ENCODE measurements at places on chromosomes 12 and 14.

DNA sequence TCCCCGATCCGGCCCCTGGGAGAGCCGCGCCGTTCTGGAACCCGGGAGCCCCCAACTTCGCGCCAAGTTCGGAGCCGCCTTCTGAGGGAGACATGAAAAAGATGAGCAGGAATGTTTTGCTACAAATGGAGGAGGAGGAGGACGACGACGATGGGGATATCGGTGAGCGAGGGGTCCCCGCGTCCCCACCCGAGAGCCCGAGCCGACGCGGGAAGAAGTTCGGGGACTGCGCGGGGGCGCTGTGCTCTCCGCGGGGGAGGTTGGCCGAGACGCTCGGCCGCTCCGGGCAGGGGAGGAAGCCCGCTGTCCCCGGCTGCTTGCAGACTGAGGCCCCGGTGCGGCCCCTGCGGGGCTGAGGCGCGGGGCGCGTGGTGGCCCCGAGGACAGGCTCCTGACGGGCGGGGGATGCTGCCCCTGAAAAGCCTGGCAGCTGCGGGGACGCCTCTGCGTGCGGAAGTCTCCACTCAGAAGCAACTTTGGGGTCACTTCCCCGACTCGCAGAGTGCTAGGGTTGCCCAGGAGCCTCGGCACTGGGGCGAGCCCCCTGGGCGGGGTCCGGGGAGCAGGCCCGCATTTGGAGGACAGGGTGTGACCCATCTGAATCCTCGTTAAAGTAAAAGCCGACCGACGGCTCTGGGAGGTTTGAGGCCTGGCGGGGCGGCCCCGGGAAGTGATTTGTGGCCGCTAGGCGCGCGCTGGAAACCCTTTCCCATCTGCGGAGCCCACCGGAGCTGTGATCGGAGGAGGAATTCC lies 511 bp downstream of the ANO6 start:
- peak; percentile 10 for DNase-seq

GRCh38 chr14:71532790-71533189 lies 399.4 kb upstream of the RGS6 start:
- no peak for DNase-seq

- DNase-seq, result no peak
Observed at GRCh38 chr14:79043194-79043889, 873.2 kb downstream of the NRXN3 start.

GRCh38 chr12:107912421-107913004 lies 138.0 kb downstream of the ASCL4 start:
- DNase-seq, result no peak

- no peak for DNase-seq
Observed at GRCh38 chr12:1842905-1843640, 22.7 kb downstream of the LRTM2 start.

DNA sequence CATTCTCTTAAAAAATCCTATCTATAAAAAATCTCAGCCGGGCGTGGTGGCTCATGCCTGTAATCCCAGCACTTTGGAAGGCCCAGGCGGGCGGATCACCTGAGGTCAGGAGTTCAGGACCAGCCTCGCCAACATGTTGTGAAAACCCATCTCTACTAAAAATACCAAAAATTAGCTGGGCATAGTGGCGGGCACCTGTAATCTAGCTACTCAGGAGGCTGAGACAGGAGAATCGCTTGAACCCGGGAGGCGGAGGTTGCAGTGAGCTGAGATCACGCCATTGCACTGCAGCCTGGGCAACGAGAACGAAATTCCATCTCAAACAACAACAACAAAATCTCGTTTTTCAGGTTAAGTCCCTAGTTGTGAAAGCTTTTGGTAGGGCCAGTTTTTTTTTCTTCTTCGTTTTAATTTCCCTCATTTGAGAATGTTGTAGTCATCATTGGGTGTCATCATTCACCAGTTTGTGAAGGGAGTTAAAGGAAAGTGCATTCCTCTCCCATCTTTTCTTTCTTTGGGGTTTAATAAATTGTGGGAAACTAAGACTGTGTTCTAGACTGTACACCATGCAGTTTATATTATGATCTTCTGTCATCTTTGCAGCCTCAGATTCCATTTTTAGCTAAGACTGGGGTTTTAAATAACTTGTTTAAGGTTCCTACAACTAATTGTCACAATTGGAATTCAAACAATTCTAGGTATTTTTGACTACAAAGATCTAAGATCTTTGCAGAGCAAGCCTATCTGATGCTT lies 23.9 kb downstream of the MDM2 start:
- no peak for DNase-seq

GRCh38 chr12:118463677-118464076 lies 87.3 kb downstream of the SUDS3 start:
- DNase-seq, result no peak

Measured in stimulated activated CD8-positive, alpha-beta memory T cell treated with anti-CD3 and anti-CD28 coated beads, Interleukin-4, amount 100 ng/mL, for 1 hour (primary cell).